ENCODE measurements at places on chromosomes 7 and 10.
A peak's percentile ranks its signal among the peaks of the same experiment; 100 is the strongest.

GRCh38 chr10:87818505-87819288 is 671 bp upstream of the ATAD1 start:
- no peak for DNase-seq

GRCh38 chr7:155470686-155471638 is 13.0 kb downstream of the EN2 start:
- no peak for DNase-seq

DNA sequence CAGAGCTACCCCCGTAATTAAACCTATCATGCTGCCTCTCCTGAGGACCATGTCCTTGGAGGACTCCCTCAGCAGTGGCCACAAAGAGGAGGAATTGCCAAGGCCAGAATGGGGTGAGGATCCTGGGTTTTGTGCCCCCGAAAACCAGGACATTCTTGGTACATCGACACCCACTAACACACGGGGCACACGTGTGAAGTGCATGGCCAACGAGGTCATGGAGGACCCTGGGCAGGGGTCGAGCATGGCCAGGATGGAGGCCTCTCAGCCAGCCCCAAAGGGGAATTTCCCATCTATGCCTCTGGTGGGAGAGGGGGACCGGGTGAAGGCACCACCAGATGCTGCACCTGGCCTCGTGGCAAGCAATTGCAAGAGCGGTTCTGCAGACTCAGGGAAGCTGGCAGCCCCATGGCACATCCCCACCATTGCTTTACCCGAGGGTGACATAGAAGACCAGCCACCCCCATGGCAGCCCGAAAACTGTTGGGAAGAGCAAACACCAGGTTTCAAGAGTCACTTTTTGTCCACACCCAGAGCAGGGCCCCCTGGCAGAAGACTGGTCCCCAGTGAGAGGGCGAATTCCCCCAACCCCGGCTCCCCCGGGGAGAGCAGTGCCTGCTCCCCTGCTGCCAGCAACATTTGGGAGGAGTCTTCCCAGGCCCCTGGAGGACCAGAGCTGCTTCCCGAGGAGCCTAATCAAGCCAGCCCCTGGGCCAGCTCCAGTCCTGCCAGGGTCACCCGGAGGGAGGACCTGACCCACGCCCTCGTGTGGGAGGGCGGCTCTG is 26.4 kb downstream of the C10orf71 start:
- DNase-seq: no peak

GRCh38 chr7:98202367-98203195 is 8.7 kb upstream of the BHLHA15 start:
- DNase-seq: no peak

- DNase-seq: no peak
These were observed 167.8 kb downstream of the BAMBI start for GRCh38 chr10:28845009-28845682.

DNA sequence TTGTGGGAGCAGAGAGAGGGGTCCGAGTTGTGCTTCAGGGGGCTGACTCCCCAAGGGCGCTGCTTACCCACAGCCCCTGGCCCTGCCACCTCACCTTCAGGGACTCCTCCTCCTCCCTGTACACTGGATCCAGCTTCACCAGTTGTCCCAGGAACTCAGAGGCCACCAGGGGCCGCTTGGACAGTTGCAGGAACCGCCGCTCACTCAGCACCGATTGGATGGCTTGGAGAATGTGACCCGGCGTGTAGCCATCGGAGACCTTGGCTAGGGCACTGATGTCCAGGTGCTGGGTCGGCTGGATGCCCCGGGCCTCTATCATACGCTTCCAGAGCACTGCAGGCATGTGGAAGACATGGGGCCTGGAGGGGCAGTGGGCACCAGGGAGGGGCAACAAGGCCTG is 4.5 kb upstream of the ASB10 start:
- DNase-seq: no peak

GRCh38 chr7:494906-495305 is 24.7 kb downstream of the PDGFA start:
- peak; percentile 34 for DNase-seq

GRCh38 chr10:653991-654646 is 35.3 kb downstream of the DIP2C start:
- DNase-seq: no peak

DNA sequence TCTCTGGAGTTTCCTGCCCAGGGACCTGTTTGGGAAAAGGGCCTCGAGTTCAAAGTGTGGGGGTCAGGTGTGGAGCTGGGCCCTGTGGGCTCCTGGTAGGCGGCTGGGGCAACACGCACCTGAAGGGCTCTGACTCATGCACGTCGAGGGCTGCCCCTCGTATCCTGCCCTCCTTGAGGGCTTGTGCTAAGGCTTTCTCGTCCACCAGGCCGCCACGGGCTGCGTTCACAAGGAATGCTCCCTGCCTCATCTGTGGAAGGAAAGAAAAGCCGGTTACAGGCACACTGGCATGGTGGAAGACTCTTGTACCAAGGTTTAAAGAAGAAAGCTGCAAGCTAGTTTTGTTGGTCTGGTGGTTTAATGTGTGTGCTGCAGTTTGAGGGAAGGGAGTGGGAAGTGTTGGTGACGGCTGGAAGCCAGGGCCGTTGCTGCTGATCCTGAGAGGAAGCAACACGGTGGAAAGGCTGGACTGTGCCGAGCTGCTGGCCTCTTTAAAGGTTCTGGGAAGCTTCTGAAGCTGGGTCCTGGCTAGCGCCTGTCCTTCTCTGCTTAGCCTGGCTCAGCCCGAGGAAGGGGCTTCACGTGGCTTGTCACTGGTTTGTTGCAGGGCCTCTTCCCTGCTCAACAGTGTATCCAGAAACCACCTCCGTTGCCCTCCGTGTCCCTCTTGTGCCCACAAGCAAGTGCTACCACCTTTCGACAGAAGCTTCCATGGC is 52.0 kb downstream of the ZRANB1 start:
- DNase-seq: no peak

GRCh38 chr7:158013085-158013668 is 574.4 kb downstream of the PTPRN2 start:
- DNase-seq: no peak

- DNase-seq: no peak
These were observed 523.5 kb downstream of the PARD3 start for GRCh38 chr10:34291466-34292193.

DNA sequence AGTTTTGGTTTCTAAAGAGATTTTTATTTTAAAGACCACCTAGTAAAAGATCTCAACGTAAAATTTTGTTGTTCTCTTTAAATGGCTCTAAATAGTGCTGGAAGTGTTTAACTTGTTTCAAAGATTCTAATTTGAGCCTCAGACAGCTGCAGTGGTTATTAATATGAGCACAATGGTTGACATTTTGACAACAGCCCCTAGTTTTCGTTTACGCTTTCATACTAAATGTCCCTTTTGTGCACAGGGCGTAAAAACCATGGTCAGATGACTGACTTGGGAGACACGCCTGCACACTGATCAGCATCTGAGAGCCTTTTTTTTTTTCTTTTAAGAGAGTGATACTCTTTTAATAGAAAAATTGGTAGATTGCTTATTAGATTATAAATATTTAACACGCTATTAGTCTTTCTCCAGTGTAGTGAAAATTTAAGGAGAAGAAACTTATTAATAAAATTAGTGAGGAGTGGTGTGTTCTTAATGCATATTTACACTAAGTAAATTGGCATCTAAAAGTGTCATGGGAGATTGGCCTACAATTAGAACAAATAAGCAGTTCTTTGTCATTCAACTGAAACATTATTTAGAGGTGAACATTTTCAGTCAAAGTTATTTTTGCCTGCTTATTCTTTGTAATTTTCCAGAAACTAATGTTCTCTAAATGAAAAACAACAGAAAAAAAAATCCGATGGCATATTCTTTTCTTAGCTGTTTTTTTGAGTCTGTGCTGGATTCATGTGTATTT is 182.8 kb upstream of the PHYHIPL start:
- DNase-seq: no peak

DNA sequence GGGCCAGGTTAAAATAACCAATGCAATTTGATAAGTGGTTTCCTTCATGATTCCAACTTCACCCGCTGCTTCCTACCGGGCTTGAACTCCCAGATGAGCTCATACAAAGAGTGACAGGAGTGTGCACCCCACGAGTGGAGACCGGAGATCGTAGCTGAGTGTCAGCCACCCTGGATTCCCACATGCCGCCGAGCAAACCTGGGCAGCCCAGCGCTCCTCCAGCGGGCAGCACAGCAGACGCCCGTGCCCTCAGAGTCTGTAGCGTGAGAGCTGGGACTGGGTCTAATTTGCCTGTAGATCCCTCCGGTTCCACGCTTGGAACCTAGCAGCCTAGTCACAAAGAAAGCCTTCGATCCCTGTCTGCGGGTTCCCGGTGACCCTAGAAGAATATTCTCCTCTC is 476.1 kb upstream of the MGMT start:
- no peak for DNase-seq

DNA sequence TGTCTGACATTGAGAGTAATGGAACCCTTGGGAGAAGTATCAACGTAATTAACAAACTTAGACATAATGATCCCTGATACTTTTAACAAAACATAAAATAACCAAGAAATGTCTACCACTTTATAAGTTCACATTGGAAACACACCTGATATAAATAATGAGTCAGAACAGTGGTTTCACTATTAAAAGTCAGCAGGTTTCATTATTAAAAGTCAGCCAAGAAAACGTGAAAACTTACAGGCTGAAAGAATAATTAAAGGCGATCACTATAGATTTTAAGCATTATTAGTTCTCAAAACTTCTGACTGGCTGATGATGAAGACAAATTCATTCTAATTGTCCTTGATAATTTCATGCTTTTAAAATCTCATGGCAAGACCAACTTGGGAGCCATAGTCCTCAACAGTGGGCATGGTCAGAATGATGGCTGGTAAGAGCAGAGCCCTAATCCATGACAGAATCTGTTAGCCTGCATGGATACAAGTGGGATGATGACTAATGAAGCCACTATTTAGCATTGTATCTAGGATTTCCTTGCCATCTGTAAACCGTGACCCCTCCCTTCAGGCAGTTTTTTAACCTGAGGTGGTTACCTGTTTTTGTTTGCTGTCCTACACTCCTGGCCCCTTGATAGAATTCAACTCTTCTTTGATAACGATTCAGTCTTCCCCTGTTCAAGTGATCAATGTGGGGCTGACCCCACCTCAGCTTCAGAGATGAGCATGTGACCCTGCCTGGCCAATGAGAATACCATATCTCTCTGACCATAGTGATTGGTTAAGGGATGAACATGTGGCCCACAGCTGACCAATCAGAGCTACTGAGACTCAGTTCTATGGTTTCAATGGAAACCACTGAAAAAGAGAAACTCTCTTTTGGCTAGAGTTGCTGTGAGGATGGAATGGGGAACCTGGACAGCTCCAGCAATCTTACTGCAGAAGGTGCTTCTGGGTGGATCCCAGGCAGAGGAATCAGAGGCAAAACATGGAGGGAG is 151.0 kb downstream of the PLPP4 start:
- DNase-seq: no peak

- no peak for DNase-seq
These were observed 93.4 kb upstream of the PARD3 start for GRCh38 chr10:34908481-34908880.

DNA sequence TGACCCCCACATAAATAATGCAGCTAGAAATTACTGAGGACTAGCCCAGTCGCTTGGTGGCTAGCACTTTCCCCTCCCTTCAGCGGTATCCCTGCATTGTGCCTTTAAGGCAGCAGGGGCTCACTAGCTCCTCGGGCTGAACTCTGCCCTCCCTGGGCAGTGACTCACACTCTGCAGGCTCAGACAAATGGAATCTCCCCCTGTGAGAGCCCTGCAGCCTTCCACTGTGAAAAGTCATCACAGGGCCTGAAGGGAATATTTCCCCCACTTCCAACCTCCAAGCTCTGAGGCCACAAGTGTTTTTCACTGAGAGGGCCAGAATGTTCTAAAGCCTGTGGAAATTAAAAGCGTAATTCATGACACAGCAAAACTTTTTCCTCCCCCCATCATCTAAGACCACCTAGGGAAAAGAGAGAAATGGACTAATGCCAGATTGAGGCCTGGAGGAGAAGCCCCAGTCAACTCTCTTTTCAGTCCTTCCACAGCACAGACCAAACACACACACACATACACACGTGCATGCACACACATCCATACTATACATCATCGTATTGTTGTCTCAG is 93.6 kb upstream of the COL1A2 start:
- peak; percentile 87 for DNase-seq

DNA sequence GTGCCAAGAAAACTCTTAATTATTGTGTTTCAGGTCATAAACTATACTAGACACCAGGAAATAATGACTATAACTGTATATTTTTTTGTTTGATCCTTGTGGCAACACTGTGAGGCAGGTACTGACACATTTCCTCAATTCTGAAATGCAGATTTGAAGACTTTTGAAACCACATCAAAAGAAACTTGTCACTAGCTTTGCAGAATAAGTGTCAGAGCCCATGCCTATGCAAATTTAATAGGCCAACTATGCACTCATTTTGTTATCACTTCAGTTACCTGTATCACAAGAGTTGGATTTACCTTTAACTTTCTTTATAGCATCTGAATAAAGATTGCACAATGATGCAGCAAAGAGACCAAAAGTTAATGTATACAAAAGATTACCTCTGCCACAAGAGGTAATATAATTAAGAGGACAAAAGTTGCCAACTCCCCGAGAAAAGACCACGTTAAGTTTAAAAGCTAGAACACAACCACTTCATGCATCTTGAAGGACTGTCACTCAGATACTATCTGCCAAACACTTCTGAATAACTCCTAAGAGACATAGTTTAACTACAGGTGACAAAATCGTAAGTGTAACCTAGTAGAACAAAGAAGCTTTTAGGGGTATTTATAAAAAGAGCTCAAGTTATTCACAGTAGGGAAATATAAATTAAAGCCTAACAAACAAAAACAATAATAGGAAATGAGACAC is 80.5 kb downstream of the ELAPOR2 start:
- DNase-seq: no peak

DNA sequence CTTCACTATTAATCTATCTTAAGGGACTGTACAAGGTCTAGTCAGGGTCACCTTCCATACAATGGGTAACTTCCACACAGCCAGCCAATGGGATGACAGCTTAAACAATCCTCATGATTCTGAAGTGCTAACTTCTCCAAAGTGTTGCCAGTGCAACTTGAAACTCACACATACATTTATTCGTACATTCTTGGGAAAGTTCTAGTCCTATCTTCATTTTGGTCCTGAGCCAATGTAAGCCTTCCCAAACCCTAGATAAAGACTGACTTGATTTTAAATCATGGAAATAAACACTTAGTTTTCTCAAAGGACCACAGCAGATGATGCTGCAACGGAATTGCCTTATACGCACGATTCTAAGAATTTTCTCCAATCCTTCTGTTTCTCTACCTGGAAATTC is 117.5 kb upstream of the COL1A2 start:
- DNase-seq: no peak

- no peak for DNase-seq
These were observed 31.1 kb upstream of the HIBADH start for GRCh38 chr7:27693794-27694193.

DNA sequence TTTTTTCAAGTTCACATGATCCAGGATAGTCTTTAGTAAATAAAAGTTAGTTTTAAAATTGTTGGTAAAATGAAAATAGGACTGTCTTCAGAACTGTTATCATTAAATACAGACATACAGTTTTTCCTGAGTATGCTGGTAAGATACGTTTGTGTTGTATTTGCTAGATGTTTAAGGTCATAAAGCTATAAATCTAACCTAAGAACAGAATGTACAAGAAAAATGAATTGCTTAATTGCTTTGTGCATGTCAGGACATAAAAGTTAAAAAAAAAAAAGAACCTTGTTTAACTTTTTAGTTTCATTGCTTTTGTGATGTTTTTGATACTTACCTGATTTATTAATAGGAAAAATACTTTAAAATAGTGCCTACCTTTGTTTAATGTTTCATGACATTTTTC is 29.2 kb upstream of the CLDN4 start:
- DNase-seq: no peak
